ENCODE measurements at places on chromosomes 3 and 15.

- no peak for DNase-seq
These were observed 380.3 kb downstream of the RSL24D1 start for GRCh38 chr15:54816401-54816800.

- no peak for DNase-seq
These were observed 14.6 kb upstream of the FGD5 start for GRCh38 chr3:14803981-14804834.

DNA sequence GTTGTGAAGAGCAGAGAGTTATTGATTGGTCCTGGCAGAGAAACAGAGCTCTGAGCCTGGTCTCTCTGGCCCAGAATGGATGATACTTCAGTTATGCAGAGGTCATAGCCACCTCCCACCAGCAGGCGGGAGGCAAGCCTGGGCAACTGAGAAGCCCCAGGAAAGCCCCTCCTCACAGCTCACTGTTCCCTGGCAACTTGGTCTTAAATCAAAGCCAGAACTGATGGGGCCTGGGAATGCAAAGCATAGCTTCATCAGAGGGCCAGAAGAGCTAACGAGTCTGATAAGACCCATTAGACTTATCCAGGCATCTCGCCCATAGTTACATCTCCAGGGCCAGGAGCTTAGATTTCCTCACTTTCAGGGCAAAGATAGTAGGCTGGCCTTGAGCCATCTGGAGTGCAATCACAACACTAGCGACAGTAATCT is 5.5 kb upstream of the COLQ start:
- no peak for DNase-seq

GRCh38 chr15:34318277-34319079 is 19.1 kb downstream of the SLC12A6 start:
- DNase-seq: peak; percentile 16

DNA sequence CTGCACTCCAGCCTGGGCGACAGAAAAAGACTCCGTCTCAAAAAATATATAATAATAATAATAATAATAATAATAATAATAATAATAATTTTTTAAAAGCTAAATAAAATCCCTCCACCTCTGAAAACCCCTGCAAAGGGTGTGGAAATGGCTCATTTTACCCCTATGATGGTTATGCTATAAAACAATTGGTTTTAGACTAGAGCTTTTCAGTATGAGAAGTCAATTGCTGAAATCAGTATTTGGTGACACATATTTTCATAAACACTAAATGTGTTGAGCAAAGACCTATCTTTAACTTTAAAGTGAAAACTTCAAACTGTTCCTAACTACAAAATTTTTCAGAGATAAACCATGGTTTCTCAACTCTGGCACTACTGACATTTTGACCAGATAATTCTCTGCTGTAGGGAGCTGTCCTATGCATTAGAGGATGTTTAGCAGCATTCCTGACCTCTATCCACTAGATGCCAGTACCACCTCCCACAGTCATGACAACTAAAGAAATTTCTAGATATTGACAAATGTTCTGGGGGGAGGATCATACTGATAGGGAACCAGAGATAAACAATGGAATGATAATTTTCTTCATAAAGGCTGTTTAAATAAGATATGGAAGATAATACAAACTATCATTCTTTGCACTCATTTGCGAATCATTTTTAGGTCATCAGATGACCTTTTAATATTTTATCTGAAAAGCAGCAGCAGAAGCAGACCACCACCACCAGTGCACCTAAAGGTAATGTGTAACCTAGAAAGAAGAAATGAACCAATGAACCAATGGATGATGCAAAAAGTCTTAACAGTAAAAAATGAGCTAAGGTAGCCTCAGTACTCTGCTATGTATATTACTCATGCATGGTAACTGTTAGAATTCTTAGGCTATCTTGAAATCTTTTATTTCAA is 13.8 kb downstream of the PTPN9 start:
- DNase-seq: no peak

DNA sequence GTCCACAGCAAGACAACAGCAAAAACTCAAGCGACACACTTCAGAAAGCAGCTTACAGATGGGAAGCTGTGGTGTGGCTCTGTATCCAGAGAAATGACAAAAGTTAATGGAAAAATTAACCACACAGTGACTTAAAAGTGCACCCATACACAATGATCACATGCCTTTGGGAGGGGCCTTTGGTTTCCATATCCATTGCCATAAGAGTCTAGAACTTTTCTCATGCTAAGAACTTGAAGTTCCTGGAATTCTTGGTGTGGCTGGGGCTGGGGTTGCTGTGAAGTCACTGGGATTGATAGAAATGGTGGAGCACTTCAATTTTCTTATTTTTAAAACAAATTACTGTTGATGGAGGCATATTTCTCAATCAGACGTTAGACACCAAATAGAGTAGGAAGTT is 108.6 kb upstream of the FEZF2 start:
- DNase-seq: no peak

Data from MG63 (cell line).